AG09319 (cell line): ENCODE measurements at places on chromosomes 16 and 17.

DNA sequence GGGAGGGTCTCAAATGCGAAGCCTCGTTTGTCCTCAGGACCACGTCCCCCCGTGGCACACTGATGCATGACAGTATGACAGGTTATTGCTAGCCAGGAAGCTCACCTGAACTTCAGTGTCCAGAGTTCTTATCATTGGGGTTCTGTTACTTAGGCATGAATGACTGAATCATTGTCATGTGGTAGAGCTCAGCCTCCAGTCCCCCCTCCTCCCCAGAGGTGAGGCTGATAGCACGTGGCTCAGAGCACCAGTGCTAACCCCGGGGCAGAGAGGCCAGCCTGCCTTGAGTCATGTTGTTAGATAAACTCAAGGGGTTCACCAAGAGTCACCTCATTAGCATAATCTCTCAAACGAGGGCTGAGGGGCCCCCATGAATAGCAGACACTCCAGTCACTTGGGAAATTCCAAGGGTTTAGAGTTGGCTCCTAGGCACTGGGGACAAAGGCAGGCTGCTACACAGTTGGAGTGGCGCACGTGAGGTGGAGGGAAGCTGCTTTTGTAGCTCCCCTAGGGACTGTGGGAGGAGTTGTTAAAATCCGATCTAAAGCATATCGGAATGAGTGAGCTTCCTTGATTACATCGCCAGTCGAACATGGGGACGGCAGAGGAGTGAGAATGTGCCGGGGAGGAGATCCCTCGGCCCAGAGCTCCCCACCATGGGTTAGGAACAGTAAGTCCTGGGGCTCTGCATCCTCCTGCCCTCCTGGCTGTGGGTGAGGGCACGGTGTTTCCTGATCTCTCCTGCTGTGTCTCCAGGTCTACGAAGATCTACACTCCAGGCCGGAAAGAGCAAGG is 18.2 kb downstream of the DHX38 start:
- DNase-seq, result no peak

- no peak for DNase-seq
Measured at GRCh38 chr16:75111961-75112733, 4.4 kb downstream of the LDHD start.

DNA sequence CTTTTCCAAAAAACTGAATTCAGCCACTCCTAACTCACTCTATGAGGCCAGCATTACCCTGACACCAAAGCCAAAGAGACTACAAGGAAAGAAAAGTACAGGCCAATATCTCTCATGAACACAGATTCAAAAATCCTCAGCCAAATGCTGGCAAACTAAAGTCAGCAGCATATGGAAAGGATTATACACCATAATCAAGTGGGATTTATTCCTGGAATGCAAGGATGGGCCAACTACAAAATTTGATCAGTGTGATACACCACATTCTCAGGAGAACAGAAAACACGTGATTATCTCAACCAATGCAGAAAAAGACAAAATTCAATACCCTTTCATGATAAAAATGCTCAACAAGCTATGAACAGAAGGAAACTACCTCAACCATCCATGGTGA is 7.7 kb upstream of the AATK start:
- peak; percentile 63 for DNase-seq

GRCh38 chr16:53732296-53732929 is 28.5 kb downstream of the FTO start:
- no peak for DNase-seq

GRCh38 chr17:37490638-37491614 is 1.2 kb downstream of the DUSP14 start:
- no peak for DNase-seq

GRCh38 chr16:11258553-11259492 is 2.8 kb upstream of the SOCS1 start:
- DNase-seq, result no peak

- no peak for DNase-seq
Measured at GRCh38 chr16:85626191-85626981, 13.3 kb downstream of the GSE1 start.

DNA sequence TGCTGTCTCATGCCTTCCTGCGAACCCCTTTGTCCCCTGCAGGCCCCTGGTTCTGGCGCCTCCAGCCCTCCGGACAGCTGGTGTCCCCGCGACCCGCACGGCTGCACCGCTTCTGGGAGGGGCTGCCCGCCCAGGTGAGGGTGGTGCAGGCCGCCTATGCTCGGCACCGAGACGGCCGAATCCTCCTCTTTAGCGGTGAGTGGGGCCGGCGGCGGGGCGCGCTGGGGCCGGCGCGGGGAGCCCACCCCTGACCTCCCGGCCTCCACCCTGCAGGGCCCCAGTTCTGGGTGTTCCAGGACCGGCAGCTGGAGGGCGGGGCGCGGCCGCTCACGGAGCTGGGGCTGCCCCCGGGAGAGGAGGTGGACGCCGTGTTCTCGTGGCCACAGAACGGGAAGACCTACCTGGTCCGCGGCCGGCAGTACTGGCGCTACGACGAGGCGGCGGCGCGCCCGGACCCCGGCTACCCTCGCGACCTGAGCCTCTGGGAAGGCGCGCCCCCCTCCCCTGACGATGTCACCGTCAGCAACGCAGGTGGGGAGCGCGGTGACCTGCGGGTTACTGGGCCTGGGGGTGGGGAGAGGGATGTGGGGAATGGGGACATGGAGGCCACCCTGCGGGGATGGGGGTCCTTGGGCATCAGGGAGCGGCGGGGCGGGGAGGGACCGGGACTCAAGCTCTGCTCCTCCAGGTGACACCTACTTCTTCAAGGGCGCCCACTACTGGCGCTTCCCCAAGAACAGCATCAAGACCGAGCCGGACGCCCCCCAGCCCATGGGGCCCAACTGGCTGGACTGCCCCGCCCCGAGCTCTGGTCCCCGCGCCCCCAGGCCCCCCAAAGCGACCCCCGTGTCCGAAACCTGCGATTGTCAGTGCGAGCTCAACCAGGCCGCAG is 7.1 kb upstream of the IL32 start:
- no peak for DNase-seq
